ENCODE measurements at places on chromosomes 1 and 21. TPM values are rescaled to one million over a fixed set of nuclear protein-coding genes. Genes with fewer than 3 reads are reported as not detected.

The ALX3 gene
- not detected for total RNA-seq

GRCh38 chr1:235901461-235901860, 34.8 kb upstream of the LYST start:
- no peak for DNase-seq

- DNase-seq: no peak
Observed at GRCh38 chr21:41234569-41234968, 66.6 kb downstream of the BACE2 start.

The PHACTR4 gene
- 25.9 TPM for total RNA-seq

The ESRRG gene
- total RNA-seq: 0.44 TPM

- DNase-seq: no peak
Observed at GRCh38 chr1:156754219-156754618, 2.7 kb upstream of the HDGF start.

GRCh38 chr1:32048440-32048839, 24.3 kb upstream of the TMEM39B start:
- no peak for DNase-seq

DNA sequence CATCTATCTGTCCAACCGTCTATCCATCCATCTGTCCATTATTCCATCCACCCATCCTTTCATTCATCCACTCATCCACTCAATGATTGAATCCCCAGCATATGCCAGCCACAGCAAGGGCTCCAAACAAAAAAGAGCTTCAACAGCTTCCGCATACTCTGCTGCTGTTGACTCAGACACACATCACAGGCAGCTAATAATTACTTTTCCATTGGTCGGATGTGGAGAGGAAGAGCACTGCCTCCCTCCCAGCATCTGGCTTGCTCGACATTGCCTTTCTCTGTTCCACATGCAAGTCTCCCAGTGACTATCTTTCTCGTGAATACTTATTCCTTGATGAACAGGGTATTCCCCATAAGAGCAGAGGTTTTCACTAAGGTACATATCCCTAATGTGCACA, 176.5 kb downstream of the HIVEP3 start:
- DNase-seq: no peak

- no peak for DNase-seq
Observed at GRCh38 chr1:78792756-78793155, 143.1 kb downstream of the IFI44 start.

The ZNF593OS gene
- total RNA-seq: not detected

DNA sequence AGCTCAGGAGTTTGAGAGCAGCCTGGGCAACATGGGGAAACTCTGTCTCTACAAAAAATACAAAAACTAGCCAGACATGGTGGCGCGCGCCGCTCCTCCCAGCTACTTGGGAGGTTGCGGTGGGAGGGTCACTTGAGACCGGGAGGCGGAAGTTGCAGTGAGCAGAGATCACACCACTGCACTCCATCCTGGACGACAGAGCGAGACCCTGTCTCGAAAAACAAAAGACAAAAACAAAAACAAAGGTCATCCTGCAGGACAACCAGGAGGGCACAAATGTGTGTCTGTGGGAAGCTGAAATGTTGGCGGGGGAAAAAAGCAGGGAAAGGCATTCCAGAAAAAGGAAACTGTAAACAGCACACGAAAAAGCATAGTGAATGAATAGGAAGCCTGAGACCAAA, 104.1 kb upstream of the HNRNPU start:
- DNase-seq: peak; percentile 39

DNA sequence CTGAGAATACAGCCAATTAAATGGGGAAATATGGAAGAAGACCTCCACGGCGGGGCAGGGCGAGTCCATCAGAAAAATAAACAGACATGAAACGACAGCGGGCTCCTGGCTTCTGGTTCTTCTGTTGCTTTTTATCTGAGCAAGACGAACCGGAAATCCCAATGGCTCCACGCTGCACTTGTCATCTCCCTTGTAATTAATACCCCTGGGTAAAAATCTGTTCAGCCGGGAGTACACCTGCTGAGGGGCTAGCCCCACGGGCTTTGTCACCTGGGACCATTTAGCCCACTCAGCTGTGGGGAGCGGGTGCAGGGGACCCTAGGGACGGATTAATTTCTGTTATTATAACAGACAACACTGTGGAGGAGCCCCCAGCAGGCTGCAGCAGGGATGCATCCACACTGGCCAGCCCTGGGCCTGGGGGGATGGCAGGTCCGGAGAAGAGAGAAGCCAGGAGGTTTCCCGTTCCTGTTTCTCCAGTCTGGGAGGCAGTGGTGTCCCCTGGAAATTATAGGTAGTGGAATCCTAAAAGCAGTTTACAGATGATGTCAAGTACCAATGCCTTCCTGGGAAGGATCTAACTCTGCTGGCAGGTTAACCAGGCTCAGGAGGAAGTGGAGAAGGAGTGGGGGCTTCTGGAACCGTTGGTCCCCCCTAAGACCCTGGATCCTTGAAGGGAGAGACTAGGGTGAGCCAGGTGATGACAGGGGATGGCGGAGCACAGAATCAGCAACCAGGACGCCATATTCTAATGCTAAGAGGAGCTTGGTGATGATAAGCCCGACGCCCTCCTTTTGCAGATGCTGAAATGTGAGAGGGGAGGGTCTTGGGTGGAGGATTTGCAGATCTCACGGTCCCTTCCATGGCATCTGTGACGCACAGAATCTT, 566.1 kb downstream of the PTPRU start:
- no peak for DNase-seq

The ALG14 gene
- 0.73 TPM for total RNA-seq

- DNase-seq: no peak
Observed at GRCh38 chr1:55039342-55040082, at the start of gene PCSK9. Gene PCSK9, plus strand, starts transcription at chr1:55039548. Its CDS starts 290 bp downstream, at chr1:55039838.

The KRTAP27-1 gene
- not detected for total RNA-seq

DNA sequence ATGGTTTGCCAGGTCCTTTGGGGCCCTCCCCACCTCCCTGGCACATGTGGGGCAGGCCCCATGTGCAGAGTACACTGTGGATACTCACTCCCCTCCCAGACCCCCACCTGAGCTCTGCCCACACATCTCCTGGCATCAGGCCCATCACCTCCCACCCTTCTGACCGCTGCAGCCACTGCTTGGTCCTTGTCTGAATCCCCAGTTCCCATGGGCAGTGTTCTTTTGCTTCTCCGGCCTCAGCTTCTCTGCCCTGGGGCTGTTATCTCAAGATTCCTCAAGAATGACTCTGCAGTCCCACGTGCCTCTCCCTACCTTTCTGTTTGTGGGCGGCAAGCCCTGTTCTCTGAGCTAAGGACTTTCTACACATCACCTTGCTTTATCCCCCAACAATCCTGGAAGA, 187.7 kb upstream of the EDN2 start:
- no peak for DNase-seq

The AMY1B gene
- not detected for total RNA-seq

The PEX19 gene
- 31.4 TPM for total RNA-seq

The UMODL1 gene
- not detected for total RNA-seq

DNA sequence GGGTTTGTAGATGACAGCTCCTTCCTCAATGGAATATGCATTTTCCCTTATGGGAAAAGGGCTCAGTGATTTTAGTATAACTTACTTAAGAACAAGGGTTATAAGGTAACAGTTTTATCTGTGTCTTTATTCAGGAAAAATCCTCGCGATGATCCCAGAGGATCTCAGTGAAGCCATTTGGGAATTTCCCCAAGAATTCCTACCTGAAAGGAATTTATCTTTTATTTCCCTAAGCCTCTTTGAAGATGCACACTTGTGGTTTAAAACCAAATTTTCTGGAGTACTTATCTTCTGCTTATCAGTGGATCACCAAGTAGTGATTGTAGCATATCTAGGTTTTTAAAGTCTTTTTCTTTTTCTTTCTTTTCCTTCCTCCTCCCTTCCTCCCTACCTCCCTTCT, 58.8 kb downstream of the AK4 start:
- no peak for DNase-seq
